AG09319 (cell line): ENCODE measurements at places on chromosomes 11 and 22.

- no peak for DNase-seq
Measured at GRCh38 chr11:83044958-83045712, 26.6 kb downstream of the RAB30 start.

DNA sequence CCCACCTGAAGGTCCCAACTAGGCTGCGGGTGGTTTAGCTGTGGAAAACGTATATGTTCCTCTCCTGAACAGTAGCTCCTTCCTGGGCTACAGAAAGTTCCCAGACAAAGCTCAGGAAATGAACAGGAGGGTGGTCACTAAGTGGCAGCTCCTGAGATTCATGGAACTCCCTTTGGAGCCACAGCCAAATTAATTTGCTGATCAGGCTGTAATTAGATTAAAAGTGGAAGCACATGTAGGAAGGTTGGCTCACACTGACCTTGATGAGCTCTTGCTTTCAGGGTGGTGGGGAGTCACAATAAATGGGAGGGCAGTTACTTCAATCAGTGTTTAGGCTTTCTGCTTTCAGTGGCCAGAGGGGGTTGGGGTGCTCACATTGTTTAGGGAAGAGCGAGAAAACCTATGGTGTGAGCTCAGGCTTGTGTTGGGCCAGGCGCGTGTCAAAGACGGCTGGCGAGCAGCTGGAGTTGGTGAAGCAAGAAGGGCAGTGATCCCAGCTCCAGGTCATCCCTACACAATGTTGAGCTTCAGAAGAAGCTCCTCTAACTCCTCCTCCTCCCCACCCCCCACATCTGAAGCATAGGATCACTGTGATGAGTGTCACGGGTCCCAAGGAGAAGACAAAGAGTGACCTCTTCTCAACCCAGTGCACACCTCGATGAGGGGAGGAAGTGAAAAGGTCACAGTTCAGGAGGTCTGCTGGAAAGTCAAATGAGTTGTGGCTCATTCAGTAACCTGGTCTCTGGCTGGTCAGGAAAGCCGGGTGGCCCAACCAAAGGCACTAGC lies 42.5 kb downstream of the CLPB start:
- DNase-seq = no peak

- no peak for DNase-seq
Measured at GRCh38 chr22:30396871-30397655, at the start of gene SEC14L2. Gene SEC14L2, plus strand, starts transcription at chr22:30397018. Its CDS starts 99 bp downstream, at chr22:30397117.

DNA sequence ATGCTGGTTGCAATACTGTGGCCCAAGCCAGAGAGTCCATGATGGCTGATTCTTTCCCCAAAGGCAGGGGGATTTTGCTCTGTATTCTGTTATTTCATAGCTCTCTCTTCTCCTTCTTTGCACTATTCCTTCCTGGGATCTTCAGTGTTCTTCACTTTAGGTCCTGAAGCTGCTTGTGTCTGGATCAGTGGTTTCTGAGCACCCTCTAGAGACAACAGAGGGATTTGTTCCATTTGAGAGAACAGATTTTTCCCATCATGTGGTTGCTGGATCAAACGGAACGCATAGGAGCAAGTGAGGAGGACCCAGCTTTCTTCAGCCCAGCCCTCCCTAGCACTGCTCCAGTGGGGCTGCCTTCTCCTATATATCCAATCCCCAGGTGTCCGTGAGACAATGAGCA lies 68.7 kb upstream of the SYN3 start:
- DNase-seq = no peak

DNA sequence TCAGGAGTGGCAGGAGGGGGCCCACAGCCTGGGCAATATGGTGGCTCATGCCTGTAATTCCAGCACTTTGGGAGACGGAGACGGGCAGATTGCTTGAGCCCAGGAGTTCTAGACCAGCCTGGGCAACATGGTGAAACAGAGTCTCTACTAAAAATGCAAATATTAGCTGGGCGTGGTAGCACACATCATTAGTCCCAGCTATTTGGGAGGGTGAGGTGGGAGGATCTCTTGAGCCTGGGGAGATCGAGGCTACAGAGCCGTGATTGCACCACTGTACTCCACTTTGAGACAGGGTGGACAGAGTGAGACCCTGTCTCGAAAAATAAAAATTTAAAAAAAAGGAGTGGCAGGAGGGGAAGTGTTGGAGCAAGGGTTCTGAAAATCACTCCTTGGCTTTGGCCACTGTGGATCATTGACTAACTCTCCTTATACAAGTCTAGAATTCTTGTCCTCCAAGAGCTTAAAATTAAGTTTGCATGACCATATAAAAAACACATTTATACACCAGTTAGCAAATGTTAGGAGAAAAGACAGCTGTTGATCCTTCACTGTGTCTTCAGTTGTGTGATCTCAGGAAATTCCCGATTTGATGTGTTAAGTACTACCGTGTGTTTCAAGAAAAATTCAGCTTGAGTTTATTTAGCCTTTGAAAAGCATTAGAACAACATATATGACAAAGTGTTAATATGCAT lies 2.3 kb upstream of the WEE1 start:
- no peak for DNase-seq

- no peak for DNase-seq
Measured at GRCh38 chr11:103622296-103622695, 414.1 kb upstream of the DDI1 start.

- no peak for DNase-seq
Measured at GRCh38 chr22:46225631-46226030, 24.5 kb downstream of the CDPF1 start.
